Fibroblast of skin of scalp (primary cell): ENCODE measurements at places on chromosomes 13 and 19.

- no peak for DNase-seq
Measured at GRCh38 chr13:94028234-94028633, 451.2 kb downstream of the DCT start.

- DNase-seq = peak; percentile 18
Measured at GRCh38 chr13:40776681-40777165, 5.7 kb upstream of the MRPS31 start.

DNA sequence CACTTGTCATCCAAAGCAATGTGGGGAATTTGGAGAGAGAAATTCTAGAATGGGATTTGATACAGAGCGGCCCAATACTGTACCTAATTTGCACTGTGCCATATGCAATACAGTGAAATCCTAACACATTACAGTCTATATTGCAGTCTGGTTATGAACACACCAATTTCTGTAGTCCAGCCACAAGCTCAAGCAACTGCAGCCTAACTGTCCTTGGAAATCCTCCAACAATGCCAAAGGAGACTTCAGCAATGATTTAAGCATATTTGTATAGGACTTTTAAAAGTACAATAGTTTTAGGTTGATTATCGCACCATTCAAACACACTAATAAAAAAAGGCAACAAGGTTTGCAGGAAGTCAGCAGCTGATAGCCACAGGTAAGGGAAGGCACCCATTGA lies 17.3 kb downstream of the DIAPH3 start:
- peak; percentile 66 for DNase-seq

DNA sequence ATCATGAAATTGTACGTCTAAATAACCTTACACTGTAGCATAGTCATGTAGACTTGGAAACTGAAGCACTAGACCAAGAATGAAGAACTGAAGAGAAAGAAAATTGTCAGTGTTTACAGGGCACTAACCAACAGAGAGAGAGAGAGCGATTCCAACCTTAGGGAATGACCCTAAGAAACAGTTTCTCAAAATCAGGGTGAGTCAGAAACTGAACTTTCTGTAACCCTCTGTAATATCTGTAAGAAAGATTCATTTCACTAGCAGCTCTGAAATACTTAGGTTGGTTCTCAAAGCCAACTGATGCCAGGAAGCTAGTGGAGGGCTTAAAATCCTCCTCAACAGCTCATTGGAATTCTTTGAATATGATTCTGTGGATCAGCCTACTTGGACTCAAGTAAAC lies 936.9 kb downstream of the EFNB2 start:
- DNase-seq = peak; percentile 38

GRCh38 chr13:73481886-73482445 lies 423.2 kb downstream of the KLF5 start:
- DNase-seq = no peak

DNA sequence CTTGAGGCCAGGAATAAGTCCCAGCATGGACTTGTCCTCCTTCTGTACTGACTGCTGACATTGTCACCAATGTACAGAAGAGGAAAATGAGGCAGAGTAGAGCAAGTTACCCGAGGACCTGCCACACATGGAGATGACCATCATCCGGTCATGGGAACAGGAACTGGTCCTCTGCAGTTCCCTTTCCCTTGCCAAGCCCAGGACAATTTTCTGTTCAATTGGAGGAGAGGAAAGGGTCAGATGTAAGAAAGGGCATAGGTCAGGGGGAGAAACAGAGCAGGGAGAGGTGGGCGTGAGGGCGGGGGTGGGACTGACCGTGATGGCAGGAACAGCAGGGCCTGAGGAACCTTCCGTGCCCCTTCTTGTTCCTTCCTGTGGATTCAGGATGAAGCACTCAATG lies 18.6 kb downstream of the PHLDB3 start:
- no peak for DNase-seq

DNA sequence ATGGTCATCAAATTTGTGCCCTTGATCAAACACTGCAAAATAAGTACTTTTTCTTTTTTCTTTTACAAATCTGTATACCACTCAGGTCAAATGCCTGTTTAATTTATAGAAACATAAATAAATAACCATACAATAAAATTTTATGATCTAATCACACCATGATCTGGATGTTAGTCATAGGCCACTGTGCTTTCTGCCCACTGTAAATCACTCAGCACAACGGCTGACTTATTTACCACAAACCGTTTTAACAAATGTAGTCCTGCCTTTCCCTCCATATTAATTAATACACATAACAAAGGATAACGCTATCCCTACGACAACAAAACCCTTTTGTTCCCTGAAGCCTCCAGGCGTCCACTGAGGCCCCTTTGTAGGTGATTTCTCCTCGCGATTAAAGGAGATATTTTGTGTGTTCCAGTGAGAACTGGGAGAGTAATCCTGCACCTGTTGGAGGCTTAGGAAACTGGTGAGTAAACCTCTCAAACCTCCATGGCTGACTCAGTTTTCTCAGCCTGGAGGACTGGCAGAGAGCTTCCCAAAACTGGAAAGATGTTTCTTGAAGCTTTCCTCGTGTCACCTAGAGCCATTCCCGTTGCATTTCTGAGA lies 477.1 kb upstream of the SGCG start:
- DNase-seq = no peak

DNA sequence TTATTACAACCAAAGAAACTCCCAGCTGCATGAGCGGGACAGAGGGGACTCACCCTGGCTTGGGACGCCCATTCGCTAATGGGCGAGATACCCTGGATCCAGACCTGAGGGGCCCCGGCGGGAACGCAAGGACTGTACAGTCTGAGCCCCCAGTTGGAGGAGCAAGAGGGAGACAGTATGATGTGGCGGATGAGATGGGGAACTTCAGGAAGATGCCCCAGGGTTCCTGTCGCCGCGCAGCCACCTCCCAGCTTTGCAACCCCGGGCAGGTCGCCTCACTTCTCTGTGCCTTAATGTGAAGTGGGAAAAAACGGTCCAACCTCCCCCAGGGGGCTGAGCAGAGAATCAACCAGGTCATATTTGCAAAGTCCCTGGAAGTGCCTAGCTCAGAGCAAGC lies 2.5 kb downstream of the NPAS1 start:
- no peak for DNase-seq

GRCh38 chr13:27276188-27276587 lies 5.6 kb downstream of the RASL11A start:
- DNase-seq = no peak

DNA sequence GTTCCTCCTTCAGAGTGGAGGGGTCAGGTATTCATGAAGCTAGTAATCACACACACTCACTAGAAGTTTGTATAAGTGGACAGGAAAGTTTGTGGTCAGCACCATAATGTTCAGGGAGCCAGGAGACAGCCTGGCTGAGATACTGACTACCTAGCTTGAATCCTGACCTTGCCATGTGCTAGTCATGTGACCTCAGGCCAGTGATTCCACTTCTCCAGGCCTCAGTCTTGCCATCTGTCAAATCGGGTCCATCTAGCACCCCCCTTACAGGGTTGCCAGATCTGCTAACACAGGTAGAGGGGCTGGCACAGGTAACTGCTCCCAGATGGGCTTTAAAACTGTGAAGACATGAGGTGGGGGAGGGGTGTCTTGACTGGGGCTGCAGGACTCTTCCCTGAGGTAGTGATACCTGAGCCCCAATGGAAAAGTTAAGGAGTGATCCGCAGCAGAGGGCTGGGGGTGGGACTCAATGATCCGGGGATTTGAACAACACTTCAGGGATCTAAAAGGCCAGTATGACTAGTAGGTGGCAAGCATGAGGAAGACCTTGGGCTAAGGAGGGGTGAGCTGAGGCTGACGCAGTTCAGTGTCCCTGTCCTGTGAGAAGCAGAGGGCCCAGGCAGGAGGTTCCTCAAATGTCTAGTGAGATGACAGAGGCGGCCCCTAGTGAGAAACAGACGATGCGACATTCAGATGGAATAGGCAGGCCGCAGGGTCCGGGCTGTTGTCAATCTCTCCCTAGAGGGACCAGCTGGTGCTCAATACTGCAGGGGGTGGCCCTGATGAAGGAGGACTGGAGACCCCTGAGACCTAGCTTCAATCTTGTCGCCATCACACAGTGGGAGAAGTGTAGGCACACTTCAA lies 8.5 kb downstream of the ACTMAP start:
- DNase-seq = no peak

GRCh38 chr13:105165449-105166125 lies 1369.9 kb downstream of the EFNB2 start:
- DNase-seq = no peak

- DNase-seq = no peak
Measured at GRCh38 chr19:15680478-15681322, 7.8 kb downstream of the CYP4F12 start.

DNA sequence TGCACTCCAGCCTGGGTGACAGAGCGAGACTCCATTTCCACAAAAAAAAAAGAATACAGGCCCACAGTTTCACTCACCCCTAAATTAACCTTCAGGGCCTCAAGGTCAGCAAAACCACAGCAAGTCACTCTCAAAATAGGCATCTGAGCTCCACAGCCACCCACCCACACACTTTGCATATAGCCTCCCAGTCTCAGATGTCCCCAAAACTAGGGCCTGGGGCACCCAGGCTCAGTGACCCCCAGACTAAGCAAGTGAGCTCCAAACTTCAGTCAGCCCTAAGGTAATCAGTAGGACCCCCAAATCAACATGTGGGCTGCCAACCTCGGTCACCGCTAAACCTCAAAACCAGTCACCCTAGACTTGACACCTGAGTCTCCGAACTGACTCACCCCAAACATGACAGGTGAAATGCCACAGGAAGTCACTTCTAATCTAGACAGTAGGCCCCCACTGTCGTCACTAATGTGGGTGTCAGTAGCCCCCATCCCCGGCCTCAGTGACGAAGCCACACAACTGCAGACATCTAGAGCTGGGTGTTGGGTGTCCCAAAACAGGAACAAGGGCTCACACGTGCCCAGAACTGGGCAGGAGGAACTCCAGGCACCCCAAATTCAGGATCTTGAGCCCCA lies 13.9 kb downstream of the RABAC1 start:
- DNase-seq = no peak

DNA sequence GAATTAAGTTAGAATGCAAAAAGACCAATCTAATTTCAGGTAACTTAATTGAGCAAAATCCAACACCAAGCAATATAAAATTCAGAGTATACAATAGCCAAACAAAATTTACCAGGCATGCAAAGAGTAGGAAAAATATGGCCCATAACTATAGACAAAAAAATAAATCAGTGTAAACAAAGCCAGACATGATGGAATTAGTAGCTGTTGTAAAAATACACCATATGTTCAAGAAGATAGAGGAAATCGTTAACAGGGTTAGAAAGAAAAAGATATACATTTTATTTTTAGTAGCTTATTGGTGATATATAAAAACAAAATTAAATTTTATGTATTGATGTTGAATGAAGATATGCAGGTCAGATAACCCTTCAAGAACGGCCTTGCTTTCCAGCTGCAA lies 621.1 kb upstream of the MIR17HG start:
- no peak for DNase-seq

DNA sequence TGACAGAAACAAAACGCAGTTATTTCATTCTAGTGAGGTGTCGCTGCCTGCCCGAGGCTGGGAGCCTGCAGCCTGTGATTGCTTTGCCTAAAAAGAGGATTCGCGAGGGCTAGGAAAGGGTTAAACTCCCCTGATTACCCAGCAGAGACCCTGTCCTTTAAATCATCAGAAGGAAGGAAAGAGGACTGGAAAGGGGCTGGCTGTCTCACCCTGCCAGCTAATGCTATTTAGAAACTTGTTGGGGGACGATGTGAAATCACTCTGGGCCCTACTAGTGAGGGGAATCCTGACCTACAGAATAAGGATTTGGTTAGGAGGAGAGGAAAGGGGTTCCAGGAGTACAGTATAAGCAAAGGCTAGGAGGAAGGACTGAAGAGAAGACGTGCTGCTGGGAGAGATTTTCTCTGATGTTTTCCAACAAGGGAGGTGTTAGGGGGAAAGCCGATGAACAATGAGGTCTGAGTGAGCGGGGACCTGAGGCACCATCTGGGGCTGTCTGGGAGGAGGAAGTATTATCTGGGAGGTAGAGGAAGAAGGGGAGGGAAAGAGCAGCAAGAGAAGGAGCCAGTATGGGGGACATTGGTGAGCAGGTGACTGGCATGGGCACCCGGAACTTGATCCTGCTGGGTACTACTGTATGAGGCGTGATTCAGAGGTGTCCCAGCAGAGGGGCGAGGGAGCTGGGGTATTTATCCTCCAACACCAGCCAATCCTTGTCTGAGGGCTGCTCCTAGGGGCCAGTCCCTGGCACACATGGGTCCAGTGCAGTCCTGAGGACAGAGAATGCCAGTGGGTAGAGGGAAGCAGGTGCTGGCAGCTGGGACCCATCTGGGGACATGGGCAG lies 55.7 kb upstream of the PTPRS start:
- DNase-seq = no peak

DNA sequence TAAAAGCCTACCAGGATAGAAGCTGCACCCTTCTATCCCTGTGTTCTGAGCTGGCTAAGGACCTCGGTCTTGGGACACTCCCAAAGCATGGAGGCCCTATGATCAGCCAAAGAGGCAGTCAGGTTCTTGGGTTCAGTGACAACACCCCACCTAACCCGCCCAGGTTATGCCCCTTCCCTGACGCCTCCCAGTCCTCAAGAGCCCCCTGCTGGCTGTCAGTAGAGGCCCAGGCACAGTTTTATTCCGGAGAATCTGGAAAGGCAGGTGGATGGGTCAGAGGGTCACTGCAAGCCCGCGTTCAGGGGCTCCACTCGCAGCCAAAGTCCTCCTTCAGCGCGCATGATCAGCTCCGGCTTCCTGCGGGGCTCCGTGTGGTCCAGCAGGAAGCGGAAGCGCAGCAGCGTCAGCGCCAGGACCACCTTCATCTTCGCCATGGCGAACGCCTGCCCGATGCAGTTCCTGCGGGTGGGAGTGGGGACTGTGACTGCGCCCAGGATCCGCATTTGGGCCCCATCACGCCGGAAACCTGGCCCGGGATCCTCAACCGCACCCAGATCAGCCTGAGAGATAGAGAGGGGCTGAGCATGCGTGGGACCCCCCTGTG lies 22.3 kb downstream of the OR10H3 start:
- DNase-seq = no peak

GRCh38 chr13:35496761-35497386 lies 20.4 kb upstream of the MAB21L1 start:
- no peak for DNase-seq

DNA sequence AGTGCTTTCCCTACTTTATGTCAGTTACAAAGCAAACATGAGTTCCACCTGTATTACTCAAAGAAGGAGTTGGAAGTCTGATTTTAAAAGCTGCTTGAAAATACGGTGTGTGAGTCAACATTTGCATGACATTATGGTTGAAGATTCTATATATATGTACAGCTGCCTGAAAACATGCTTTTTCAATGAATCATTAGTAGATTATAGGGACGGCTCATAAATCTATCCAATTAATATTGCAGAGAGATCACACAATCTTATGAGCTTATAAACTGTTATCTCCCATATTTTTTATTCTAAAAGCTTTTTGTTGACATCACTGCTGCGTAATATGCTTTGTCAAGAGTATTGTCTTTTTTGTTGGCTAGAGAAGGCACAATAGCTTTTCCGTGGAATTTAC lies 873.8 kb downstream of the SLITRK6 start:
- peak; percentile 21 for DNase-seq

DNA sequence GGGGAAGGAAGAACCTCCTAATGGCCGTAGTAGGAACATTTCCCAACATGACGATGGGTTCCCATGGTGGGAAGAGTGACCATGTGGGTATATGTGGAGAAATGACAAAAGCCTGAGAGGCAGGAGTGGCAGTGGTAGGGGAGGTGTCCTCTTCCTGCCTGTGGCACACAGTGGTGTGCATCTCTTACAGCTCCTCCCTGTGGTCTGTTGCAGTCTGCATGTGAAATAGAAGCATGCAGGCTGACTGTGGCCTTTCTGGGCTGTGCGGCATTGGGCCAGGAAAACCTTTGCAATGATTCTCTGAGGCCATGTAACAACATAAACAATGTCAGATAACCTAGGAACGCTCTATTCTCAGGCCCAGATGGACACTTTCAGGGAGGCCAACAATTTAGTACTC lies 84.0 kb downstream of the LACC1 start:
- DNase-seq = no peak
